HepG2 (cell line): ENCODE measurements at places on chromosomes 3 and 15. TPM values are rescaled to one million over a fixed set of nuclear protein-coding genes. Genes with fewer than 3 reads are reported as not detected.

DNA sequence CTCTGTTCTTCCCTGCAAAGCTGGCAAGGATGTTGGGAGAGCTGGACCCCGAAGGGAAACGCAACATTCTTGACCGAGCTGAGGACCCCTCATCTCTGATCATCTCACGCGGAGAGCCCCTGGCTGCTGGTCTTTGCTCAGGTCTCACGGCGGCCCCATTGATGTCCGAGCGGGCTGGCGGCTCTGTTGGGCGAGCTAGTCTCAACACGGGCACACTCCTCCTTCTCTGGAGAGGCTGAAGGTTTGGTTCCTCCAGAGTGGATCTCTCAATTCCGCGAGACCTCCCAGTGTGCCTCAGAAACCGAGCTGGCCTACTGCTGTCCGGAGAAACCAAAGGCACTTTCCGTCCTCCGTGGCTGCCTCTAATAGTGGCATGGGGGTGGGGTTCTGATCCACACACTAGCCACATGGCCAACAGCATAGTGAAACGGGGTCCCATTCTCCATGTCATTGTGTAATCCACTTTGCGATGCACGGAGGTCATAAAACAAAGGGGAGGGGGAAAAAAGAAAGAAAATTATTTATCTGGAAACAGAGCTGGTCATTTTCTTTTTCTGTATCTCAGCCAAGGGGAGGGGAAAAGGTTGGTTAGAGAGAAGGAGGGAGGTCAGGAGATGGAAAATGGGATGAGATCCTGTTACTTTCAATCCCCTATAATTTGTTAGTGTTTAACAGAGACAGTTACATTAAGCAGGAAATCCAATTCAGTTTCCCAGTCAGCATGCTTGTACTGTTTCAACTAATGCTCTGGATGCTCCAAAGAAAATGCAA, 1.3 kb downstream of the CCDC80 start:
- H3K4me1 ChIP-seq: no peaks in the 10 kb centered on the region
- no peak overlapping the region for H3K4me3 ChIP-seq
- H3K27ac ChIP-seq: no peak overlapping the region
- H3K27me3 ChIP-seq: peaks cover 3% of the 10 kb centered on the region; the same call in 1 of the 2 replicates
- no peak for DNase-seq

- DNase-seq: no peak
- no peaks in the 10 kb centered on the region for H3K4me1 ChIP-seq
- H3K4me3 ChIP-seq: no peak overlapping the region
- H3K36me3 ChIP-seq: no peaks in the 10 kb centered on the region; the same call in 1 of the 2 replicates
- H3K27ac ChIP-seq: no peak overlapping the region
- no peaks in the 10 kb centered on the region for H3K27me3 ChIP-seq
These were observed 7.4 kb downstream of the IL12A start for GRCh38 chr3:159996018-159996417.

DNA sequence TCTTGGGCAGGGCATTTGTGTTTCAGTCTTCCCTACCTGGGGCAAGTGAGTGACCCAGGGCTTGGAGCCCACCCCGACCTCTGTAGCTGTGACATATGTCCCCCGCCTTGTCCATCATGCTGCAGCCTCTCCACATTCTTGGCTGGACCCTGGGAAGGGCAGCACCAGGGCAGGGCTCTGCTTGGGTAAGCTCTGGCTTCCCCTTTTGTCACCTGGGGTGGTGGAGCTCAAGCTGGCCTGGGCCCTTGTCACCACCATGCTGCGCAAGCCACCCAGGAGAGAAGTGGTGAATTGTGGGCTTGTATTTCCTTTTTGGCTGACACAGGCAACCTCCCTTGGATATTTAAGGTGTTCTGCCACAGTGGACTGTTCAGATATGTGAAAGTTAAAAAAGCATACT, 29.3 kb downstream of the SPSB4 start:
- no peaks in the 10 kb centered on the region for H3K36me3 ChIP-seq
- H3K27ac ChIP-seq: no peak overlapping the region
- peaks cover 10% of the 10 kb centered on the region for H3K4me1 ChIP-seq

CNTN6 gene
- not detected in 2 replicates for total RNA-seq

AADAC gene
- 1.2 and 1.5 TPM in 2 replicates for total RNA-seq
